Activated CD8-positive, alpha-beta T cell treated with anti-CD3 and anti-CD28 coated beads, Interleukin-2, amount 10 ng/mL, durations not matched to agents 7 days and 5 days (primary cell): ENCODE measurements at places on chromosomes 16 and 17.
A peak's percentile ranks its signal among the peaks of the same experiment; 100 is the strongest.

GRCh38 chr16:29806641-29807425 is 504 bp downstream of the MAZ start:
- peaks cover 66% of the 10 kb centered on the region for H3K36me3 ChIP-seq
- peaks cover 4% of the 10 kb centered on the region for H3K27me3 ChIP-seq

- no peaks in the 10 kb centered on the region for H3K27me3 ChIP-seq
- no peak for DNase-seq
- peaks cover 9% of the 10 kb centered on the region for H3K4me1 ChIP-seq
- H3K27ac ChIP-seq = no peak overlapping the region
- H3K4me3 ChIP-seq = no peak overlapping the region
Observed at GRCh38 chr16:79012671-79013434, 587.7 kb downstream of the MAF start.

DNA sequence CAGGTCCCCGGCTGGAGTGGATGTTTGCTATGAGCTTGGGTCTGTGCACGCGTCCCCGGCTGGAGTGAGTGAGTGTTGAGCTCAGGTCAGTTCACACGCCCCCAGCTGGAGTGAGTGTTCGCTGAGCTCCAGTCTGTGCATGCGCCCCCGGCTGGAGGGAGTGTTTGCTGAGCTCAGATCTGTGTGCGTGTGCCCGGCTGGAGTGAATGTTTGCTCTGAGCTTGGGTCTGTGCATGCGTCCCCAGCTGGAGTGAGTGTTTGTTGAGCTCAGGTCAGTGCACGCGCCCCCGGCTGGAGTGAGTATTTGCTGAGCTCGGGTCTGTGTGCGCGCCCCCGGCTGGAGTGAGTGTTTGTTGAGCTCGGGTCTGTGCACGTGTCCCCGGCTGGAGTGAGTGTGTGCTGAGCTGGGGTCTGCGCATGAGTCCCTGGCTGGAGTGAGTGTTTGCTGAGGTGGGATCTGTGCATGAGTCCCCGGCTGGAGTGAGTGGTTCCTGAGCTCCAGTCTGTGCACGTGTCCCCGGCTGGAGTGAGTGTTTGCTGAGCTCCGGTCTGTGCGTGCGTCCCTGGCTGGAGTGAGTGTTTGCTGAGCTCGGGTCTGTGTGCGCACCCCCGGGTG is 284.2 kb downstream of the SNX29 start:
- no peak overlapping the region for H3K27ac ChIP-seq
- no peak for DNase-seq
- no peak overlapping the region for H3K4me3 ChIP-seq
- no peaks in the 10 kb centered on the region for H3K36me3 ChIP-seq
- no peaks in the 10 kb centered on the region for H3K27me3 ChIP-seq
- H3K4me1 ChIP-seq = no peaks in the 10 kb centered on the region

DNA sequence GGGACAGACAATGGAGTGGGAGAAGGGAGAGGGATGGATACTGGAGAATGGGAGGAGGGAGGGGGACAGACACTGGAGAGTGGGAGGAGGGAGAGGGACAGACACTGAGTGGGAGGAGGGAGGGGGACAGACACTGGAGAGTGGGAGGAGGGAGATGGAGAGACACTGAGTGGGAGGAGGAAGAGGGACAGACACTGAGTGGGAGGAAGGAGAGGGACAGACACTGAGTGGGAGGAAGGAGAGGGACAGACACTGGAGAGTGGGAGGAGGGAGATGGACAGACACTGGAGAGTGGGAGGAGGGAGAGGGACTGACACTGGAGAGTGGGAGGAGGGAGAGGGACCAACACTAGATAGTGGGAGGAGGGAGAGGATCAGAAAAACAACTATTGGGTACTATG is 426.7 kb upstream of the PMFBP1 start:
- no peak overlapping the region for H3K27ac ChIP-seq
- no peaks in the 10 kb centered on the region for H3K27me3 ChIP-seq
- H3K36me3 ChIP-seq = no peaks in the 10 kb centered on the region
- no peaks in the 10 kb centered on the region for H3K4me1 ChIP-seq

GRCh38 chr17:80766290-80766855 is 221.7 kb downstream of the RPTOR start:
- peak overlapping the region; percentile 86 for H3K27ac ChIP-seq
- H3K4me1 ChIP-seq = peaks cover 71% of the 10 kb centered on the region
- no peak overlapping the region for H3K4me3 ChIP-seq

DNA sequence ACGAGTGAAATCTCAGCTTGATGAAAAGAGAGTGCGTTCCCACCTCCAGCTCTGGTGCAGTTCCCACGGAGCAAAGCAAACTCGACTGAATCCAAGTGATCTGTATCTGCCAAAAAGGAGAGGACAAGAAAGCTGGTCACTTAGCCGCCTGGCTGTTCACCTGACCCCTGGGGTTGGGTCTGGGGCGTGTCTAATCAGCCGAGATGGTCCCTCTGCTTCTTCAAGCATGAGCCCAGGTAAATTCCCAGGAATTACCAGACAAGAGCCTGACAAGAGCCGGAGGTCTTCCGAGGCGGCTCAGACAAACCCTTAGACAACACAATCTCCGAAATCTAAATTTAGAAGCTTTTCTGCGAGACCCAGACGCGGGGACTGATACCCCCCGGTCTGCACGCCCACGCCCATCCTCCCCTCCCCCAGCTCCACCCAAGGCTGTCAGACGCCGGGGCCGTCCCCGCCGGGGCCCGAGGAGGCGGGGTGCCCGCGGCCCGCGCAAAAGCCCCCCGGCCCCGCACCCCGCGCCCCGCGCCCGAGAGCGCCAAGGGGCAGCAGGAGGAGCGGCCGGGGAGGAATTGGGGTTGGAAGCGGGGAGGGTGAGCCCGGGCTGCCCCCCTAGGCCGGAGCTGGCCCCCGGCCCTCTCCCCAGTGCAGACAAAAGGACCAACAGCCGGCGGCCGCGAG is 674 bp downstream of the ZNF821 start:
- peak; percentile 51 for DNase-seq
- H3K27ac ChIP-seq = peak overlapping the region; percentile 47
- H3K36me3 ChIP-seq = peaks cover 14% of the 10 kb centered on the region
- H3K4me3 ChIP-seq = peak overlapping the region; percentile 74

GRCh38 chr17:55575058-55575636 is 63.9 kb upstream of the SMIM36 start:
- no peak for DNase-seq
- peaks cover 3% of the 10 kb centered on the region for H3K4me1 ChIP-seq
- H3K36me3 ChIP-seq = no peaks in the 10 kb centered on the region
- peaks cover 8% of the 10 kb centered on the region for H3K27me3 ChIP-seq
- H3K4me3 ChIP-seq = no peak overlapping the region

GRCh38 chr16:17552351-17552750 is 81.6 kb upstream of the XYLT1 start:
- H3K27me3 ChIP-seq = peaks cover 17% of the 10 kb centered on the region
- no peak for DNase-seq
- H3K27ac ChIP-seq = no peak overlapping the region

DNA sequence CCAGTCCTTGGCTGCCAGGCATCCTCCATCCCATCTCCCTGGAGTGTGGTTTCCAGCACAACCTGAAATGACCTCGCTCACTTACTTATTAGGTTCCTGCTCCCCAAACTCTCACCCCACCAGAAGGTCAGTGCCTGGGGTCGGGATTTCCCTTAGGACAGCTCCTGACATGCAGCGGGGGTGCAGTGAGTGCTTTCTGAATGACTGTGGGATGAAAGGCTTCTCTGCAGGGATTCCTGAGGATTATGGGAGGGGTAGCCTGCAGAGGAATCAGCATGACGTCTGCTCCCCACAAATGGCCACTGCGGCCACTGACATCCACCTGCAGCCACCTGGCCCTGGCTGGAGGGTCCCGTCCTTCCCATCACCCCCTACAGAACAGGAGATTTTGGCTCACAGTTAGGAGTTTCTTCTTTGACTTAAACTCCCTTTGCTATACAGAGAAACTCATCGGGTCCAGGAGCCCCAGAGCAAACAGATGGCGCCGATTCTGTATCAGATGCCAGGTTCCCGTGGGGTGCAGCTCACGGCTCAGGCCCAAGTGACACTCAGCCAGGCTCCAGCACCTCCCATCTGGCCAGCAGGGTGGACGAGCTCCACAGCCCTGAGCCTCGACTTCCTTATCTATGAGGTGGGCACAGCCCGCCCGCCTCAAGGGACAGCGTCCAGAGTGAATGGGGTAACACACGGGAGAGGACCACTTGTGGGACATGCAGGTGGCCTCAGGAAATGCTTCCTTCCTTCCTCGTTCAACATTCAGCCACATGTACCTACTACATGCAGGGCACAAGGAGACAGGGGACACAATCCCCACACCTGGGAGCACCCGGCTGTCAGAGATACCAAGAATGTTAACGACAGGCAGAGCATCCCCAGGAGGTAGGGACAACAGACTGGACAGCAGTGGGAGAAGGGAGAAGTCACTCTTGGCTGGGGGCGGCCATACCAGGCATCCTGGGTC is 69.8 kb downstream of the RMI2 start:
- no peak overlapping the region for H3K4me3 ChIP-seq
- no peaks in the 10 kb centered on the region for H3K27me3 ChIP-seq
- H3K4me1 ChIP-seq = no peaks in the 10 kb centered on the region
